Thoracic aorta (tissue), 2 donors: ENCODE measurements at places on chromosomes 11 and 22. TPM values are rescaled to one million over a fixed set of nuclear protein-coding genes. Genes with fewer than 3 reads are reported as not detected.

- no peak overlapping the region for H3K27ac ChIP-seq
- H3K27me3 ChIP-seq = no peaks in the 10 kb centered on the region
- no peaks in the 10 kb centered on the region for H3K36me3 ChIP-seq
- no peak for DNase-seq
- H3K4me1 ChIP-seq = peaks cover 11% of the 10 kb centered on the region
- H3K4me3 ChIP-seq = no peak overlapping the region
Observed at GRCh38 chr11:119483341-119483880, 60.4 kb upstream of the THY1 start.

GRCh38 chr22:17639247-17639741, 737 bp downstream of the BCL2L13 start:
- peak overlapping the region; percentile 99 for H3K27ac ChIP-seq
- peaks cover 9% of the 10 kb centered on the region for H3K4me1 ChIP-seq
- no peak for DNase-seq
- peak overlapping the region; percentile 78 for H3K4me3 ChIP-seq

DNA sequence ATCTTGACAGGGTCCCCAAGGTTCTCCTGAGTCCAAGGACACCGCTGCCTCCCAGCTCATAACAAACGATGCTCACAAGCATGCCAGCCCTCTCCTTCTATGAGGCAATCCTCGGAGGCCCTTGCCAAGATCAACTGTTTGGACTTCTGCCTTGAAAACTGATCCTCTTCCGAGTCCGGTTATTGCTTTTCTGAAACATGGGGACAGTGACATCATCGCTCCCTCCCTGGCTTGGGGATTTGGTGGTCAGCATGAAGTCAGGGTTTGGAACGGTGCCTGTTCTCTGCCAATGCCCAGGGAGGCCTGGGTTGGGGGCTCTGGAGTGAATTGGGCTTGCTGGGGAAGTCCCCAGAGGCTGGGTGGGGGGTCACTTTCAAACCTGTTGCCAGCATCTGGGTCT, 149.3 kb downstream of the FBXO7 start:
- H3K4me3 ChIP-seq = no peak overlapping the region
- no peaks in the 10 kb centered on the region for H3K36me3 ChIP-seq
- H3K27ac ChIP-seq = no peak overlapping the region
- H3K4me1 ChIP-seq = peaks cover 48% of the 10 kb centered on the region

GRCh38 chr11:46414466-46414796, 22.9 kb upstream of the CHRM4 start:
- H3K27ac ChIP-seq = no peak overlapping the region
- no peaks in the 10 kb centered on the region for H3K27me3 ChIP-seq
- H3K4me3 ChIP-seq = no peak overlapping the region
- H3K4me1 ChIP-seq = no peaks in the 10 kb centered on the region

GRCh38 chr11:15843309-15843872, 513.0 kb downstream of the SOX6 start:
- no peak overlapping the region for H3K27ac ChIP-seq
- H3K4me3 ChIP-seq = no peak overlapping the region
- no peak for DNase-seq
- H3K27me3 ChIP-seq = no peaks in the 10 kb centered on the region
- no peaks in the 10 kb centered on the region for H3K36me3 ChIP-seq

GRCh38 chr11:122749005-122749687, 89.2 kb upstream of the CRTAM start:
- H3K4me1 ChIP-seq = no peaks in the 10 kb centered on the region
- no peaks in the 10 kb centered on the region for H3K36me3 ChIP-seq
- no peaks in the 10 kb centered on the region for H3K27me3 ChIP-seq
- H3K27ac ChIP-seq = no peak overlapping the region

DNA sequence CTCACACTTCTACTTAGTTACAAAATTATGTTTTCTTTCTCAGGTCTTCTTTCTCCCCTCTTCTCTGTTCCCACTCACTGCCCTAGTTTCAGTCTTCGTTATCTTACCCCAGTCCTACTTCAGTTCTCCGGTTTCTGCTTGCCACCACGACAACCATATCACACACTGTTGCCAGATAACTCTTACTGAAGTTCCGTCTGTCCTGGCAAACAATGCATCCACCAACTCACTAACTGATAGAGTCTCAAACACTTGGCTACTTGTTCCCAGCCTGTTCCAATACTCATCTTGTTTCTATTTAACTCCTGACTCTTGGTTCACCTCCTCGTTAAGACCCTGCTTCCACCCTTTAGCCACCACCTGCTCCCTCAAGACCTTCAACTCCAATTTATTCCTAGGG, 164.5 kb downstream of the STK33 start:
- H3K27ac ChIP-seq = no peak overlapping the region
- H3K27me3 ChIP-seq = no peaks in the 10 kb centered on the region
- H3K36me3 ChIP-seq = no peaks in the 10 kb centered on the region
- no peak overlapping the region for H3K4me3 ChIP-seq
- DNase-seq = no peak
- H3K4me1 ChIP-seq = no peaks in the 10 kb centered on the region

GRCh38 chr11:116857316-116857715, 19.9 kb upstream of the APOA1 start:
- DNase-seq = no peak
- no peak overlapping the region for H3K4me3 ChIP-seq
- no peak overlapping the region for H3K27ac ChIP-seq

DNA sequence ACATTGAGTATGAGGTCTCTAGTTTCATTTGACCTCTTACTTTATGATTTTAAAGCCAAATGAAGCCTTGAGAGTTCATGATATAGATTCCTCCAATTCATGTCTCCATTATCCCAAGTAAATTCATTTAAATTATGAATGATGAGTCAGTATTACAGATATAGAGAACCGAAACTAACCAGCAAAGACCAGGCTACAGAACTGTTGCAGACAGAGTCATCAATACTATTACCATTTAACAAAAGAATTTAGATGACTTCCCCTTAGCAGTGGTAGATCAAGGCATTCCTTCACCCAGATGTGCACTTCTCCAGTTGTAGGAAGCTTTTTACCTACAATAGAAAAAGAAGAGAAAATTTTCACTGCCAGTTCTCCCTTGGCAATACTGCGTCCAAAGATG, 11.8 kb upstream of the CCDC89 start:
- no peak for DNase-seq
- no peaks in the 10 kb centered on the region for H3K36me3 ChIP-seq
- H3K27ac ChIP-seq = no peak overlapping the region
- no peaks in the 10 kb centered on the region for H3K4me1 ChIP-seq

- H3K27ac ChIP-seq = no peak overlapping the region
- no peaks in the 10 kb centered on the region for H3K27me3 ChIP-seq
- no peak overlapping the region for H3K4me3 ChIP-seq
- H3K4me1 ChIP-seq = peaks cover 28% of the 10 kb centered on the region
- DNase-seq = no peak
- H3K36me3 ChIP-seq = no peaks in the 10 kb centered on the region
Observed at GRCh38 chr22:24465566-24465965, 29.6 kb upstream of the UPB1 start.

DNA sequence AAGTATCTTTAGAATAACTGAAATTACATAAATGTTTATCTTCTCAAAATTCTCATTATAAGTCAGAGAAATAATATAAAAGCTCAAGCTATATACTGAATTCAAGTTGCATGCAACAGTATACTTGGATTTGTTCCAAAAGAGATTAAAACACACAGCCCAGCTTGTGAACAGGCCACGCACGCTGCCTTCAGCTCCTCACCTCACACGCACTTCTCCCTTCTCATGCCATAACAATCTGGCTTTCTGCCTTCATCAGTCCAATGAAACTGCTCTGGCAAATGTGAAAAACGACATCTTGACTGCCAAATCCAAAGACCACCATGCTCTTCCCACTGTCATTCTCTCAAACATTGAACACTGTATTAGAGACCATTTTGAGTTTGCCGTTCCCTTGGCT, 22.1 kb downstream of the ATP6V1E1 start:
- peaks cover 21% of the 10 kb centered on the region for H3K36me3 ChIP-seq
- no peak overlapping the region for H3K27ac ChIP-seq
- H3K4me3 ChIP-seq = no peak overlapping the region
- DNase-seq = no peak
- no peaks in the 10 kb centered on the region for H3K4me1 ChIP-seq

DNA sequence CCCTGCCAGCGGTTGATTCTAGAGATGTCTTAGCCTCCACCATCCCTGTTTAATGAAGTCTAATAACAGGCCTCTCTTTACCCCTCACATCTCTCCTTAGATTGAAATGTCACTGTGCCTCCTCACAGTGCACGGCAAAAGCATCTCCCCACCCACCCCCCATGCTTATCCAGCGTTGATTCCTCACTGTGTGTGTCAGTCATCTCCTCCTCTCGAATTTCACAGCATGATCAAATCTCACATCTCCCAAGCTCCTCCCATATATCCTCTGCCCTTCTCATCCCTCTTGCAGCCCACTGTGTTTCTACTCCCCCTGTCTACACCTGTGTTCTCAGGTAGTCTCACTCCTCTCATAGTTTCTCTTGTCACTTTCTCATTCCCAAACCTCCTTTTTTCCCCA, 84.6 kb downstream of the DBX1 start:
- no peaks in the 10 kb centered on the region for H3K4me1 ChIP-seq
- DNase-seq = no peak

- H3K27ac ChIP-seq = no peak overlapping the region
- DNase-seq = no peak
- no peaks in the 10 kb centered on the region for H3K27me3 ChIP-seq
- H3K36me3 ChIP-seq = no peaks in the 10 kb centered on the region
- H3K4me3 ChIP-seq = no peak overlapping the region
Observed at GRCh38 chr11:11836676-11837231, 5.0 kb upstream of the USP47 start.

GRCh38 chr11:72599325-72600117, 74.7 kb downstream of the PDE2A start:
- no peaks in the 10 kb centered on the region for H3K36me3 ChIP-seq
- no peak overlapping the region for H3K4me3 ChIP-seq
- H3K4me1 ChIP-seq = no peaks in the 10 kb centered on the region

- H3K4me3 ChIP-seq = no peak overlapping the region
- no peaks in the 10 kb centered on the region for H3K36me3 ChIP-seq
- no peak for DNase-seq
- peaks cover 5% of the 10 kb centered on the region for H3K27me3 ChIP-seq
Observed at GRCh38 chr22:29477723-29478318, 2.2 kb upstream of the NEFH start.

DNA sequence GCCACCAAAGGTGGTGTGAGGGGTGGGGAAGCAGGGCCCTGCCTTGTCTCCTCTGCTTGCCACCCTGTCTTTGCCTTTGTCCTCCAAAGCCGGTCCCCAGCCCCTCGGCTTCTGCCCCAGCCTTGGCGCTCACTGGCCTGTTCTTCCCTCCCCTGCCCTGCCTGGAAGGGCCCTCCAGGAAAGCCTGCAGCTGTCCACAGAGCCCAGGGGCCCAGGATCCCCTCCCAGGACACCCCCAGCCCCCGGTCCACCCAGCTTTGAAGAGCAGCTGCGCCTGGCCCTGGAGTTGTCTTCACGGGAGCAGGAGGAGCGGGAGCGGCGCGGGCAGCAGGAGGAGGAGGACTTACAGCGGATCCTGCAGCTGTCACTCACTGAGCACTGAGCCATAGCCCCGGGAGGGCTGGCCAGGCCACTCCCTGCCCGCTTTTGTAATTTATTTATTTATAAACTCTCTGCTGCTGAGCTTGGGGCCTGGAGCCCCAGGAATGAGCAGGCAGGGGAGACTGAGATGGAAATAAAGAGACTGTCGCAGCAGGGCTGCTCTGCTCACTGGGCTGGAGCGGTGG, 1.3 kb upstream of the SSH3 start:
- H3K27me3 ChIP-seq = no peaks in the 10 kb centered on the region
- H3K4me3 ChIP-seq = peak overlapping the region; percentile 100
- H3K27ac ChIP-seq = no peak overlapping the region
- peaks cover 22% of the 10 kb centered on the region for H3K4me1 ChIP-seq

DNA sequence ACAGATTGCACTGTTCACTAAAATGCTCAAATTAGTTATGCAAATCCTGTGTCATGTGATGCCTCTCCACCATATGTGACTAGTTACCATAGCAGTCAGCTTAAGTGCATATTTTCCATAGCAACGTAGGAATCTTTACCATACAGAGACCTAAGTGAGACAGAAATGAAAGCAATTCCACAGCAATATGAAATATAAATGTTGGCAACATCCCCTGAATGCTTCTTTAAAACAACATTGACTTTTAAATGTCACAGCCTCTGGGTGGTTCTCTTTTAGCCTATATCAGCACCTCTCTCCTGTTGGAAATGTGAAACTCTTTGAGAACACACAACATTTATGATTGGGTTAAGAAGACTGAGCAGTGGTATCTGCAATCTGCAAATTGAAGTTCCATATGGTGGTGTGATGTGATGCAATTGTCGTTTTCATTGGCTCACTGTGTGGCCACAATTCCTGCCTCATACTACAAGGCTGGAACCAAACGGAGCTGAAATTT, 814.6 kb downstream of the DLG2 start:
- no peak for DNase-seq
- H3K4me1 ChIP-seq = no peaks in the 10 kb centered on the region
- H3K27me3 ChIP-seq = no peaks in the 10 kb centered on the region

DNA sequence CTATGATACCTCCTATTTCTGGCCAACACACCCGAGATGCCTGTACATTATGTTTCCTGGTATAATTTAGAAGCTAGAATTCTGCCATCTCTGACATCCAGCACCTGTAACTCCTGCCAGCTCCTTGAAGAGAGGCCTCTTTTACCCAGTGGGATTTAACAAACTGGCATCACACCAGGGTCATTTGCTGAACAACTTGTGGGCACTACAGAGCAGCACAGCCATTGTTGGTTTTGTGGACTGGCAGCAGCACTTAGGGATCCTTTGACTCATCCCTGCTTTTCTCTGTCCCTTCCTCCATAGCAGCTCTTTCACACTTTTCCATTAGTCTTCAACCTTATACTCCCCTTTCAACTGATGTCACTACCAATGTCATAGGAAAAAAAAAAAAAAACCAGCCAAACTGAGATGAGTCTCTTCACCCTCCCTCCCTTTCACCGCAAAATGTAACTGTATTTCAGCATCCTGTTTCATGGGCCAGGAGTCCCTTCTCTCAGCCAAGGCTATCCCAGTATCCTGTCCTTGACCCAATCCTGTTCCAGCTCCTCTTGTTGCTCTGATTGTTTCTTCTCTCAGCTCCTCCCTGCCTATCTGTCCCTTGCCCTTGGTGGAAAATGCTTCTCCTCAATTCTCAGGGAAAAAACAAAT, 68.7 kb downstream of the PPFIBP2 start:
- H3K36me3 ChIP-seq = no peaks in the 10 kb centered on the region
- DNase-seq = no peak
- H3K27me3 ChIP-seq = no peaks in the 10 kb centered on the region
- peak overlapping the region; percentile 54 for H3K27ac ChIP-seq
- no peak overlapping the region for H3K4me3 ChIP-seq

DNA sequence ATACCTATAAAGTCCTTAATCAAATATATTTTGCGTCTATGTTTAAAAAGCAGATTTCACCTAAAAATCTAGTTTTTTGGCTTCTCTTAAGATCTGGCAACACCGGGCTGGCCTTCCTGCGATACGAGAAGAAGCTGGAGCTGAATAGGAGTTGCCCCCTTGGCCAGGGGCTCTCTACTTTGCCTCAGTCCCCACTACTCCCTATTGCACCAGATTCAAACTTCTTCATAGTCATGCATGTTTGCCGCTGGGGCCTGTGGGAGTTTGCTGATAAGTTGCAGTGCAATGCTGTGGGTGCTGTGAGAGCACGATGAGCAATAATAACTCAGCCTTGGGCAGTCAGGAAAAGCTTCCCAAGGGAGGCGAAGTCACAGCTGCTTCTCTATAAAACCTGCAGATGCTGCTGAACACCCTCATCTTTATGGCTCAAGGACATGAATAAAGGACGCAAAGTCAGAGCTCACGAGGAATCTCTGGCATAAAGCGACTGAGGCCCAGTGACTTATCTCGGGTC, 15.2 kb upstream of the EIF3D start:
- H3K27me3 ChIP-seq = no peaks in the 10 kb centered on the region
- no peak overlapping the region for H3K4me3 ChIP-seq
- no peaks in the 10 kb centered on the region for H3K36me3 ChIP-seq
- DNase-seq = no peak
- no peak overlapping the region for H3K27ac ChIP-seq

Gene POLA2
- 5.6 TPM for total RNA-seq

Gene FAM118A
- 54.4 TPM for total RNA-seq

Gene MS4A15
- total RNA-seq = not detected

Gene SERGEF
- total RNA-seq = 32.0 TPM

Gene PDE2A
- 37.1 TPM for total RNA-seq
